ENCODE measurements at places on chromosomes 3 and 15.

DNA sequence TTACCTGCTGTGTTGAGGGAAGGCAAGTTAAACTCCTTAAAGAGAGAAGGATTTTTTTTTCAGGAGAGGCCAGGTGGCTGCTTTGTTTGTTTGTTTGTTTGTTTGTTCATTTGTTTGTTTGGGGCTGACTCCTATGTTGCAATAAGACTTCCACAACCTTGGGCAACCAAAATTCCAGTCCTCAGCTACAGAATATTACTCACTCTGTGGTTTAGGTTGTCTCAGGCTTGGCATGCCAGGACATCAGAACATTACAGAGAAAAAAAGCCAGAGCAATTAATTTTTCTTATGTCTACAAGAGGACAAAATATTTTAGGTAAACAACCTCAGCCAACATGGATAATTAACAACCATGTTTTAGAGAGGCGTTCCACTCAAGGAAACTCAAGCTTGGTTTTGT is 156.7 kb upstream of the ATP11B start:
- no peak for DNase-seq

DNA sequence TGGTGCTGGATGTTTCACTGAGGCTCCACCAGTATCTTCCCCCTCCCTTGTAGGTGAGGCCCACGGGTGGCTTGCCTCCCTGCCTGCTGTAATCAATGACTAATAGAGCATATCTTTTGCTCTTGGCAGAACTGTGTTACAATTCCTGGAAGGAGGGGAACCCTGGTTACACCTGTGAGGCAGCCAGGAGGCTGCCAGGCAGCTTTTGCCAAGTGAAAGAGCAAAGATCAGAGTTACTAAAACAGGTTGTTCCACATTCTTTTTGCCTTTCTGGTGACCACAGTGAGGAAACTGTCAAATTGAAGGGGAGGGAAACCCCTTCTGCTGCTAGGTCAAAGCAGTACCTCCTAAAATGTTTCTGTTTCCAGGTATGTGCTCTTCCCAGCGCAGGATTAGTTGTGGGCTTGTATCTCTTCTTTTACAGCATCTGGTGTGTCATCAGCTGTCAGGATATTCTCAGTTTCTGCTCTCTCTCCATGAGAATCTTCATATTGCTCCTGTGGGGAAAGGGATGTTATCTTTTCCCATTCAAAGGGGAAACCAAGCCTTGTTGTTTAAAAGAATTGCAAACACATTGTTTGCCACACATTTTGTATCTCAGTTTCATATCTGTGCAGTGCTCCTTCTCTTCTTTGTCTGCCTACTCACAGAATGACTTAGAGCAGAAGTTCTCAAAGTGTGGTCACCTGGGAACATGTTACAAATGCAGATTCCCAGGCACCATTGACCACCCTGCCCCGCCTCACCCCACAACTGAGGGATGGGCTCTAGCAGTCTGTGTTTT is 137.4 kb upstream of the UMPS start:
- DNase-seq, result no peak

- DNase-seq, result no peak
These were observed 57.3 kb downstream of the ROBO2 start for GRCh38 chr3:77096966-77097890.

- peak; percentile 61 for DNase-seq
These were observed 16.0 kb upstream of the PCOLCE2 start for GRCh38 chr3:142904639-142905436.

GRCh38 chr15:61050844-61051568 is 178.1 kb downstream of the RORA start:
- no peak for DNase-seq

DNA sequence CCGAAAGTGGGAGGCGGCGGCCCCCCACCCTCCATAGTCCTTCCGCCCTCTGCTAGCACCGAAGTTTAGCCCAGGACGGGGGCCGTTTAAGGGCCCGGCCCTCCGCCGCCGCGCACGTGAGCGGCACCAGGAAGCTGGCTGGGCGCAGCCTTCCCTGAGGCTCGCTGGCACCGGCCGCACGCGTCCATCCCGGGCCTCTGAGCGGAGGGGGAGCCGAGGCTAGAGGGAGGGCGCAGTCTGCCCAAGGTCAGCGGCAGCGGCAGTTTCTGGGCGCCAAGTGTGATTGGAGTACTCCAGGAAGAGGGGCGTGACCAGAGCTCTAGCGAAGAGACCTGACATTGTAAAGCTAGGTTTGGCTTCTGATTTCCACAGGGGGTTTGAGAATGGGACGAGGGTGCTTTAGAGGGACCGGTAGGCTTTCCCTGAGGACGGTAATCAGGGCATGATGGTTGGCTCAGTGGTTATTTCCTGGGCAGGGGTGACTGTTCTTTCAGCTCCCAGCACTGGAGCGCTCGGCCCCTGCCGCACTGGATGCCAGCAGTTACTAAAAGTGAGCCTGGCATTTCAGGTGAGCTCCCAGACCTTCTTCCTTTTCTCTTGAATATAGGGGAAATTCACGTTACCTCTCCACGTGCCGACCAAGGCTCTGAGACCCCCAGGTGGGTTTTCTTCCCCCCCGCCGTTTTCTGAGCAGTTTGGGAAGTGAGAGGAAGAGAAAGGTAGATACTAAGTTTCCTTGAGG is 853 bp downstream of the TEX264 start:
- peak; percentile 64 for DNase-seq

GRCh38 chr3:73547427-73548248 is 77.1 kb downstream of the PDZRN3 start:
- no peak for DNase-seq

GRCh38 chr3:194296454-194297263 is 54.5 kb downstream of the CPN2 start:
- DNase-seq, result peak; percentile 93

GRCh38 chr15:29046977-29047376 is 161.2 kb downstream of the APBA2 start:
- no peak for DNase-seq

DNA sequence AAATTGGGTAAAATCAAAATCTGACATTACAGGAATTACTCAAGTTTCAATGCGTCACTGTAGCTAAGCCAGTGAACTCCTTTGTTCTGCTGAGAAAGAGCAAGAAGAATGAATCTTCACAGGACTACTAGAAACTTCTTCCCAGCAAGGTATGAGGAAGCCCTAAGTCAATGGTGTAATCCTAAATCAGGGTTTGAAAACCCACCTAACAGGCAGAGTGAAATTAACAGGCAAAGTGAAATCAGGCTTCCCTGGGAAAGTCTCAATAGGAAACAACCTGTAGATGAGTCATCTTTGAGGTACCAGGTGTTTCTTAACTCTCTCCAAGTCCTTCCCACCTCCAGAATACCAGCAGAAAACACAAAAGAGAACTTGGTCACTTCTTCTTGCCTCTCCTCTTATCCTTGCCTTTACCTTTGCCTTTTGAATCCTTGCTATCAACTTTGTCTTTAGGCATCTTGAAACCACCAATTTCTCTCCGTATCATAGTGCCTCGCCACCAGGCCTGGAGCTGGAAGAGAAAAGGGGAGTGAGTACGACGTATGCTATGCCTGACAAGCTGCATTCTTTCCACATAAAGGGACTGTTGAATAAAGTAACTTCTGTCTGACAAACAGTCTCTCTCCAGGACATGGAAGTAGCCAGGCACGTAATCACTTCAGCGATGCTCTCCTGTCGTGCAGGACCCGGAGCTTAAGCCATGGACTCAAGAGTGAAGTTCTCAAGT is 60.6 kb upstream of the RPL35A start:
- no peak for DNase-seq

GRCh38 chr3:108102420-108103039 is 11.7 kb upstream of the CD47 start:
- no peak for DNase-seq

DNA sequence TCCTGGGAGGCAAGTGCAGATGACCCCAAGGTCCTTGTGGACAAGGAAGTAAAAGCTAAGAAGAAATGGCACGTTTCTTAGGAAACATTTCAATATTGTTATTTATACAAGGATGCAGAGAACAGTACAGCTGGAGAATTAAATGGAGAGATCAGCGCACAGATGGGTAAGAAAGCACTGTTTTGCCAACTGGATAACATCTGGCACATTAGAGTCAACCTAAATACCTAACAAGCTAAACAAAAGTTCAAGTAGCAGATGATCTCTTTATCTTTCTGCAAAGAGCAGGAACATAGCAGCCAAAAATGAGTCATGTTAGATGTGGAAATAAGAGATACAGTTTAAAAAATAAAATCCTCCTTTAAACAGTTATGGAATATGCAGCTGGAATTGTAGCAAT is 15.7 kb upstream of the DPPA4 start:
- DNase-seq, result no peak

- DNase-seq, result no peak
These were observed 8.6 kb downstream of the CLEC3B start for GRCh38 chr3:45034612-45035252.

DNA sequence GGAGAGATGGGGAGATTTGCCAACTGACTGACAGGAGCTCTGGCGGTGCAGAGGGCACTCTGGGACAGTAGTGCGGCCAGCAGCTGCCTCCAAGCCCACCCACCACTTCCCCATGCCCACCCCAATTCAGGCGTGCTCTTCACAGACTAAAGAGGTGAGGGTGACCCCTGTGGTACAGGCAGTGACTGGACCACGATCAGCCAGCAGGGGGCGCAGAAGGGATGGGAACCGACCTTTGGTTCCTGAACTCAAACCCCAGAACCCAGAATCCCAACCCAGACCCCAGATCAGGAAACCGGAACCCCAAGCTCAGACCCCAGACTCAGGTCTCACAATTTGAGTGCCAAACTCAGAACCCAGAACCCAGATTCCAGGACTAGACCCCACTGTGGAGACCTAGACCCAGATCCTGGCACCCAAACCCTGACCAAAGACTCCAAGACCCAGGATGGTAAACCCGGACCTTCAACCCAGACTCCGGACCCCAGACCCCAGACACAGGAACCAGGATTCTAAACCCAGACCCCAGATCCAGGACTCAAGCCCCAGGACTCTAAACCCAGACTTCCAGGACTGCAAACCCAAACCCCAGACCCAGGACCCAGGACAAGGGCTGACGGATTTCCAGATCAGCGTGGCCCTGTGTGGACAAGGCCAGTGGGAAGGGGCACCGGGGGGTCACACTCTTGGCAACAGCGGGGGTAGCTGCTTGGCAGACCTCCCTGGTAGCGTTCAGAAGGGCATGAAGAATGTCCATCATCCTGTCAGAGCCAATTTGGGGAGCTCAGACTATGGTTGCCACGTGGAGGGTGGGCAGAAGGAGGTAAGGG is 3.7 kb upstream of the MYL3 start:
- no peak for DNase-seq

- no peak for DNase-seq
These were observed 71.3 kb upstream of the CORO2B start for GRCh38 chr15:68507447-68507846.

DNA sequence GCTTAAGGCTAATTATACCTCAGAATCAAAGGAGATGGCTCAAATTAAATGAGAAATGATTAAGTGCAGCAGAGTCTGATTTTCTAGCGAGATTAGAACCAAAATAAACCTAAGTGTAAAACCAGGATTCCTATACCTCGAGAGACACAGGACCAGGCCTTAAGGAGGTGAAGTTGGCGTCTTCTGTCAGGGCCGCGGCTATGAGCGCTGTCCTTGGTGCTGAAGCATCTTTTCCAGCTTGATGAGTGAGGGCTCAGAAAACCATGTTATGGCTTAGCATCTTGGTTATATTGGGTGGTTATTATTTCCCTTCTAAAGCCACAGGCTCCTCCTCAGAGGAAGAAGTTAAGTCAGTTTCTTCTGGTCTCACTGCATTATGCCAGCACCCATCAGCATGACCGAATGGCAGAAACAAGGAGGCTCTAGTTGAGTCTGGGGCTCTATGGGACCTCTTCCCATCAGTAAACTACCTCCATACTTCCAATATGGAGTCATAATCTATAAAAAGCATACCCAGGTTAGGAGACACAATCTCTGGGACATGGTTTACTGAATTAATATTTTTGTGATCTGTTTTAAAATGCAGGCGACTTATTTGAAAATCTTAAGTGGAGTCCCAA is 120.1 kb upstream of the NMNAT3 start:
- DNase-seq, result peak; percentile 25

DNA sequence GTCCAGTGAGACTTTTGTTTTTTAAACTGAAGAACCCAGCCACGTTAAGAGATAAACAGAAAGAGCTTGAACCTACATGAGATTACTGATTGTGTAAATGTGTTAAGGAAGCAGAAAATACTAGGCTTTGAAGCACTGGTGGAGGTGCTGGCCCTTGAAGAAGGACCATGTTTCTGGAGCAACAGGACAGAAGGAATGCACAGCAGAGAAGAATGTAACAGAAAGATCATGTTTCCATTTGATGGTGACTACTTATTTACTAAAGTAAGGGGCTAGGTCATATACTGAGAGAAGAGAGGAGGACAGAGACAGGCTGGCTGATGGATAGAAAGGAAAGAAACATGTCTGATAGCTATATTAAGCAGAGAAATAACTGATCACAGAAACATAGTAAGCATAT is 88.8 kb downstream of the CLASP2 start:
- DNase-seq, result no peak

GRCh38 chr15:50871832-50872231 is 36.7 kb upstream of the AP4E1 start:
- DNase-seq, result no peak

DNA sequence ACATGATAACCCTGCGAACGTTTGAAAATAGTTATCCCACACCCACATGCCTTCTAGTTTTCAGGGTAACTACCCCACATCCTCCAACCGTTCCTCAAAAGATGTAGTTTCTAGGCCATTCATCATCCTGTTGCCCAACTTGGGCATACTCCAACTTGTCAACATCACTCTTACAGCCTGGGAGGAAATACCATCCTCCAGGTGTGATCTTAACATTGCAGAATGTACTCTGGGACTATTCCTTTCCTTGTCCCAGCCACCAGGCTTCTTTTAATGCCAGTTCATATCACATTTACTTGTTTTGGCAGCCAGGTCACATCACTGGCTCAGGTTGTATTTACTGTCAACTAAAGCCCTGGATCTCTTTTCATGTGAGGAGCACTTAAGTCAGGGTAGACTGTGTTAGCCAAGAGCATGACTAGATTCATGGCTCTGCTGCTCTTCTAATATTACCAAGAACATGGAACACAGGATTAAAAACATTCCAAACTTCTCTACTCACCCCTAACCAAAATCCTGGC is 4.0 kb upstream of the DENND6A start:
- DNase-seq, result no peak

DNA sequence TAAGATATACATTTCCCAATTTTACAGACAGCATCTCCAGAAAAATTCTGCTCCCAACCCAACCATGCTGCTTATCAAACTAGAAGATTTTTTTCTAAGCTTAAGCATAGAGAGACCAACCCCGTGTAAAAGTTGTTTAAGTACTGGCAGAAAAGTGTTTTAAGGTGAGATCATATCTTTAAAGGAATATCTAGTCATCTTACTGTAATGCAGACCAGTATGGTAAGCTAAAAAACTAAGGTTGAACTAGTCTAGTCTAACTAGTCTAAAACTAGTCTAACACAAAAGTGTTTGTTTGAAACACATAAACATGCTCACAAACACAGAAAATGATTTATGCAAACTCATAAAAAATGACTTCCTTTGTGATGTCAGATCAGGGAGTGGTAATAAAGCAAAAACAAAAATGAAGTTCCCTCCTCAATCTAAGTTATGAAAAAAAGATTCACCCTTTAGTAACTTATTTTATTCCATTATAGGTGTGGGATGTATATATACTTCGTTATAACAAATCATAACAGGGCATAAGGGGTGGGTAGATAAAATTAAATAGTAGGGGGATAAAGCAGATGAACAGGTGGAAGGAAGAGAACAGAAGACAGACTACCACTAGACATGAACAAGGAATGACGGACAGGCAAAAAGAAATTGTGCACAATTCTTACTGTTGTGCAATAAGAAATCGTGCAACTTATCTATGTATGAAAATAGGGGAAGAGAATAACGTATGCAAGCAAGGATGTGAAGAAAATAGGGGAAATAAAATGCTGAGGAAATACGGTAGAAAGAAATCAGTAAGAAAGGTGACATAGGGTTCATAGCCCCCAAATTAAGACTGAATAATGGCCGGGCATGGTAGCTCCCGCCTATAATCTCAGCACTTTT is 10.0 kb downstream of the MYO5A start:
- no peak for DNase-seq

All from Caki2 (cell line).